ENCODE measurements at places on chromosomes 5 and 9.

- no peak for DNase-seq
These were observed 206.4 kb downstream of the PAPPA start for GRCh38 chr9:116360016-116360415.

DNA sequence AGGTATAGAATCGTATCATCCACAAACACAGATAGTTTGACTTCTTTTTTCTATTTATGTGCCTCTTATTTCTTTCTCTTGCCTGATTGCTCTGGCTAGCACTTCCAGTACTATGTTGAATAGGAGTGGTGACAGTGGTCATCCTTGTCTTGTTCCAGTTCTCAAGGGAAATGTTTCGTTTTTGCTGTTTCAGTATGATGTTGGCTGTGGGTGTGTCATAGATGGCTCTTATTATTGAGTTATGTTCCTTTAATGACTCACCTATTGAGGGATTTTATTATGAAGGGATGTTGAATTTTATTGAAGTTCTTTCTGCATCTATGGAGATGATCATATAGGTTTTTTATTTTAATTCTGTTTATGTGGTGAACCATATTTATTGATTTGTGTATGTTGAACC is 70.3 kb downstream of the ENC1 start:
- DNase-seq, result no peak

DNA sequence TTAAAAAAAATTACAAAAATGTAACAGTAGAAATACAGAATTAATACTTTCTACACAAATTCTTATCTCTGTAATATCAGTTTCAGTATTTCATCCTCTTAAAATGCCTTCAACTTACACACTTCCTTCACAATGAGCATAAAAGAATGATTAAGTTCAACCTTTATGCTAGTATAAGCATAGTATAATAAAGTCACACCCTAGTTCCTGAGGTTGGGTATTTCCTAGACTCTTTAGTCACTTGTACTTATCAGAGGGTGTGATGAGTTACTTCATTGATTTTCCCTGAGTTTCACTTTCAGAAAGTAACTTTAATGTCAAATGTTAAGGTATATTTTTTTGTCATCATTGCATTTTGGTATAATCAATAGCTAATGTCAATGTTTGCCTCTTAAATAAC is 302.4 kb downstream of the PDE4D start:
- DNase-seq, result no peak

- DNase-seq, result no peak
These were observed 12.5 kb downstream of the PTCH1 start for GRCh38 chr9:95504053-95504963.

GRCh38 chr5:33842456-33842855 is 49.3 kb downstream of the ADAMTS12 start:
- no peak for DNase-seq

- no peak for DNase-seq
These were observed 137.1 kb downstream of the FOXD1 start for GRCh38 chr5:73311291-73312110.

DNA sequence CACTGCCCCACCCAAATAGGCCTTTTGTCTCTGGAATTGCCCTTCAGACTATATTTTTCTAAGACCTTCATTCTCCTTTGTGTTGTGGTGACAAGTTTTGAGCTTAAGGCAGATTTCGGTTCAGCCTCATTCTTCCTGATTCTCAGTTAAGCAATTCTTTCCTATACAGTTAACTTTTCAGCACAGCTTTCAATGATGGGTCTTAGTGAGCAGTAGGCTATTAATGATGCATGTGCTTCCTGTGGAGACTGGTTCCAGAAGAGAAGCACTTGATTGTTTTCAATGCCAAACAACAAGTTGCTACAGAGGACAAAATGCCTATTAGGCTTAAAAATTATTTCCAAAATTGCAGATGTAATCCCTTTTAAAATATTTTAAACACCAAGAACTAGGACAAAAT is 47.7 kb upstream of the TLX3 start:
- DNase-seq, result no peak

- no peak for DNase-seq
These were observed 41.0 kb upstream of the SLC36A1 start for GRCh38 chr5:151406322-151406947.

- DNase-seq, result no peak
These were observed 47.3 kb downstream of the FBN2 start for GRCh38 chr5:128490761-128491160.

GRCh38 chr5:97019435-97020117 is 83.7 kb downstream of the LNPEP start:
- no peak for DNase-seq

DNA sequence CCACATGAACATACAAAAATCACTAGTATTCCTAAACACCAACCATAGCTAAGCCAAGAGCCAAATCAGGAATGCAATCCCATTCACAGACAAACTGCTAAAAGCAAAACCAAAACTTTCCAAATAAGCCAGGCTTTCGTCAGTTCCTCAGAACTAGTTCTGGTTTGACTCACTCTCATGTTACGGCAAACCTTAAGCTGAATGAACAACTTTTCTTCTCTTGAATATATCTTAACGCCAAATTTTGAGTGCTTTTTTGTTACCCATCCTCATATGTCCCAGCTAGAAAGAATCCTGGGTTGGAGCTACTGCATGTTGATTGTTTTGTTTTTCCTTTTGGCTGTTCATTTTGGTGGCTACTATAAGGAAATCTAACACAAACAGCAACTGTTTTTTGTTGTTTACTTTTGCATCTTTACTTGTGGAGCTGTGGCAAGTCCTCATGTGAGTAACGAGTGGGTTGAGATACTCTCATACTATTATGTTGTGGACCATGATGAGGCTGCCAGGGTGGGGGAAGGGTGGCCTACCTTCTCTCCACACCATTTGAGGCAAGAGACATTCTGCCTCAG is at the start of gene PDCD1LG2:
TSS of gene PDCD1LG2 (plus strand) at position 172 of the 572 bp plus-strand sequence. CDS start 12,016 bp downstream, outside the sequence.
- DNase-seq, result no peak

DNA sequence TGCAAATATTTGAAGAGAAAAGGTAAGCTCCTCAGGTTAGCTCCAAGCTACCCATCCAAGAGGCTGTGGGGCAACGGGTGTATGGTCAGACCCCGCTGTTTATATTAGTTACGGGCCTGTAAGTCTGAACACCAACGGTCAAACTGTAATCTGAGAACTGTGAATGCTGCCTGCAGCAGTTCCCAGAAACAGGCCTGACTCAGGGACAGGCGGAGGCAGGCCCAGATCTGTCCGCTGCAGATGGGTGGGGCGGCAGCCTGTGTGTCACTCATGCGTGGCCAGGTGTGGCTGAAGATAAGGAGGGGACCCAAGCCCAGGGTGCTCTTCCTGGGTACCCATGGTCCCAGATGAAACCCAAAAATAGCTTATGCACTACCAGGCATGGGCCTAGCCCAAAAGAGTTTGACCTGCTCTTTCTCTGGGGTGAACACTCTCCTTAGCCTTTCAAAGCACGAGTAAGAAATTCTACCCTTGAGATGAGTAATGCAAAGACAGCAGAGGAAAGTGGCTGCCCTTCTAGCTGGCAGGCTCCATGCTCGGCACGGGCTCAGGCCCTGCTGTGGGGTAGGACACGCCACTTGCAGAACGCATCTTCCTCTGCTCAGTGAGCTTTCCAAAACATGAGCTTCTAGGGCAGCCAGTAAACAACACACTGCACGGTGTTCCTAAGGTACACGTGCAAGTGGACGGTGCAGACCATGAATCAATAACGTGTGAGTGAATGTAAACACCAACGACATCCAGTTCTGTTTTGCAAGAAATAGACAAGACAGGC is 9.1 kb downstream of the UBAC1 start:
- DNase-seq, result no peak

- no peak for DNase-seq
These were observed 73.0 kb downstream of the KCNIP1 start for GRCh38 chr5:170576602-170577535.

DNA sequence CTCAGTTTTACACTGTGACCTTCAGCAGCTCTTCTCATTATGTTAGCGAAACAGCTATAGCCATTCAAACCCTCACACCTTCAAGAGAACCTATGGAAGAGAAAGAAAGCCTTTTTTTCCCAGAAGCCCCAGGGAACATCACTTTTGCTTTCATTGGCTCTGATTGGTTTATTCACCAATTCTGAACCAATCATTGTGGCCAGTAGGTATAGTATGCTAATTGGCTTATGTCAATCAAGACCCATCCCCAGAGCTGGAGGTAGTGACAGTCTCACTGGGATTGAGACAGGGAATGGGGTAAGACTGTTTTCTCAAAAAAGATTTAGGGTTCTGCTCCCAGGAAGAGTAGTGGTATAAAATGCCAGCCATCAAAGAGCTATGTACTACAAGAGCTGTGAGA is 74.1 kb upstream of the FSD1L start:
- DNase-seq, result no peak

- DNase-seq, result no peak
These were observed 79.1 kb downstream of the UGCG start for GRCh38 chr9:111975709-111976108.

GRCh38 chr5:170701334-170701733 is 82.2 kb upstream of the GABRP start:
- no peak for DNase-seq

GRCh38 chr5:175351126-175351525 is 92.9 kb downstream of the DRD1 start:
- no peak for DNase-seq

GRCh38 chr9:6109571-6109970 is 94.1 kb upstream of the RANBP6 start:
- DNase-seq, result no peak

DNA sequence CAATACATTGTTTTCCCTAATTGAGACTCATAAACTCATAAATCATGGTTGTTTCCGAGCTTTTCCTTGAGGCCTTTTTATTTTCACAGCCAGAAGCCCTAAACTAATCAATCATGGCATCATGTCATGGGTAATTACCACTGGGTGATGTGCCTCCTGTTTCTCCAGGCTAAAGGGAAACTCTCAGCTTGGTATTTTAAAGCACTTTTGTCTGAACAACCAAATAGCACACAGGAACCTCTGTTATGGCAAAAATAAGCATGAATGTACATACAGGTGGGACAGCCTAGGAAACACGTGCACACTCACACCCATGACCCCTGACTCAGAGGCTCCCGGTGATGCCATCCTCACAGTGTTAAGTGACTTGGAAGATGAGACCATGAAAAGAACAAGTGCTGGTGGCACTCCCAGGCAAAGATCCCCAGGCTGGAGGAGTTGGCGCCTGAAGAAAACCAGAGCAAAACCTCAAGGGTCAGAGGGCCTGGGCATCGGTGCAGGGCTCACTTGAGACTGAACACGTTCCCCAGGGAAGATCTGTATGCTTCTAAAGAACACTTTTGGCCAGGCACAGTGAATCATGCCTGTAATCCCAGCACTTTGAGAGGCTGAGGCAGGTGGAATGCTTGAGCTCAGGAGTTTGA is 154.3 kb downstream of the ROR2 start:
- no peak for DNase-seq

- DNase-seq, result no peak
These were observed 132.1 kb downstream of the PDZD2 start for GRCh38 chr5:31770998-31771397.
